Activated CD4-positive, alpha-beta T cell treated with anti-CD3 and anti-CD28 coated beads, Interleukin-2, amount 10 ng/mL, durations not matched to agents 7 days and 5 days (primary cell): ENCODE measurements at places on chromosomes 4 and X. TPM values are rescaled to one million over a fixed set of nuclear protein-coding genes. Genes with fewer than 3 reads are reported as not detected.

EFNB1 gene
- 4.6 TPM for total RNA-seq

ALAS2 gene
- total RNA-seq = not detected

ZCCHC12 gene
- total RNA-seq = not detected

CCNB3 gene
- 0.73 TPM for total RNA-seq

CPEB2 gene
- 20.3 TPM for total RNA-seq

ADH1B gene
- not detected for total RNA-seq

C1QTNF7 gene
- total RNA-seq = not detected

GRCh38 chr4:141705747-141706377, 69.5 kb downstream of the IL15 start:
- H3K27me3 ChIP-seq = no peaks in the 10 kb centered on the region
- H3K36me3 ChIP-seq = no peaks in the 10 kb centered on the region
- H3K27ac ChIP-seq = no peak overlapping the region
- no peak overlapping the region for H3K4me3 ChIP-seq

- no peaks in the 10 kb centered on the region for H3K4me1 ChIP-seq
- DNase-seq = no peak
- no peaks in the 10 kb centered on the region for H3K27me3 ChIP-seq
- H3K27ac ChIP-seq = no peak overlapping the region
- no peak overlapping the region for H3K4me3 ChIP-seq
These were observed 202.9 kb upstream of the BOD1L1 start for GRCh38 chr4:13830449-13830848.

DNA sequence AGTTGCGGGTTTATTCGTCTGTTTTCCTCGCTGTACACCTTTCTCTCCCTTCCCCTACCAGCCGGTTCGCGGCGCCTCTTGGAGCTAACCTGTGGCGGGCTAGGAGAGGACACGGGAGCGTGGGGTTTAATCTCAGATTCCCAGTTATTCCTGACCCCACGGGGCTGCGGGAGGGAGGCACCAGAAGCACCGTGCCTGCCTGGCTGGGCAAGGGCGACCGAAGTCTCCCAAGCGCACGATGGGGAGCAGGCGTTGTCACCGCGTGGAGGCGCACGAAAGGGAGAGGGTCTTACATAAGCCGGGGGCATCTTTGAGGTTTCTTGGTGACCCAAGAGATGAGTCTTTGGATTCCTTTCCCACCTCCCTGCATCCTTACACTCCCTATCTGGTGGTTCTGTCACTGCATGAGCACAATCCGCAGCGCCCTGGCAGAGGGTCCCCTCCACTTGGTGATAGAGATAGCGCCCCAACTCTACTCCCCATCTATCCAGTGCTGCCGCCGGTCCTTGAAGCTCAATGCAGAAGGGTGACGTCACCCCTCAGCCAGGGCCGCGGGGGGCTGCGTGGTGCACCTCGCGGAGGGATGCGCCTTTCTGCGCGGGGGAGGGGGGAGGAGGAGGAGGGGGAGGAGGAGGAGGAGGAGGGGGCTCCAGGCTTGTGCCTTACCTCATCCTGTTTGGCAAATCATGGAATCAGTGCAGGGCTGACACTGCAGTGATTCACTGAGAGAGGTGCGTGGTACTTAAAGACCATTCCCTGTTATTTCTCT, 793 bp downstream of the TSPAN7 start:
- peaks cover 25% of the 10 kb centered on the region for H3K27me3 ChIP-seq
- no peak overlapping the region for H3K27ac ChIP-seq
- peak overlapping the region; percentile 66 for H3K4me3 ChIP-seq
- H3K36me3 ChIP-seq = no peaks in the 10 kb centered on the region
- DNase-seq = no peak

GRCh38 chrX:40153345-40154249, 55.8 kb upstream of the BCOR start:
- peak overlapping the region; percentile 69 for H3K4me3 ChIP-seq
- no peaks in the 10 kb centered on the region for H3K36me3 ChIP-seq
- peak; percentile 54 for DNase-seq
- H3K27me3 ChIP-seq = no peaks in the 10 kb centered on the region

DNA sequence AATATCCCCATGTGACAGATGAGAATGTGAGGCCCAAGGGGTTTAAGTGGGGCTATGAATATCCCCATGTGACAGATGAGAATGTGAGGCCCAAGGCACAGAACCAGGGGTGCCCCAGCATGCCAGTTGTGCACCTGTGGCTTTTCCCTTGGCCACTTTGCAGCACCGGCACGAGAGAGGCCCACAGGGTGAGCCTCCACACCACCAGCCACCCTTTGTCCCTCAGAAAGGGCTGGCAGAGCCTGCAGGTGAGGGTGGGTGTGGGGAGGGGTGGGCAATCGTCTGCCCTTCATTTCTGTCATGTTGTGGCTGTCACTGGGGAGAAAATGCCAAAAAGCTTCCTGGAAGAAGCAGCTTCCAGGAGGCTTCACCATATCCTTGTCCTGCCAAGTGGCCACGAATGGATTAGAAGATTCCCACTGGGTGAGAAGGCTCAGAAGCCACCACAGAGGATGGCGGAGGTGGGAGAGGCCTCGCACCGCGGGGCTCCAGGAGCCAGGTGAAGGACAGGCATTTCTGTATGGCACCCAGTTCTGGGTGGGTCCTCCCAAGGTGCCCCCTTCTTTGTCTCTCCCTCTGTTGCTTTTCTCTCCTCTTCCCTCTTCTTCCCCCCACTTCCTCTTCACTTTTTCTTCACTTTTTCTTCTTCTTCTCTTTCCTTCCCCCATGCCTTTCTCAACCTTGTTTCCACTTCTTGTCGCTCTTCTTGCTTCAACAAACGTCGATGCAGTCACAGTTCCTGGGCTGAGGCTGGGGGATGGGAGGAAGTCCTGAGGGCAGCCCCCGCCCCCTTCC, 469 bp upstream of the GPR78 start:
- H3K4me1 ChIP-seq = no peaks in the 10 kb centered on the region
- no peak overlapping the region for H3K4me3 ChIP-seq
- no peak overlapping the region for H3K27ac ChIP-seq

DNA sequence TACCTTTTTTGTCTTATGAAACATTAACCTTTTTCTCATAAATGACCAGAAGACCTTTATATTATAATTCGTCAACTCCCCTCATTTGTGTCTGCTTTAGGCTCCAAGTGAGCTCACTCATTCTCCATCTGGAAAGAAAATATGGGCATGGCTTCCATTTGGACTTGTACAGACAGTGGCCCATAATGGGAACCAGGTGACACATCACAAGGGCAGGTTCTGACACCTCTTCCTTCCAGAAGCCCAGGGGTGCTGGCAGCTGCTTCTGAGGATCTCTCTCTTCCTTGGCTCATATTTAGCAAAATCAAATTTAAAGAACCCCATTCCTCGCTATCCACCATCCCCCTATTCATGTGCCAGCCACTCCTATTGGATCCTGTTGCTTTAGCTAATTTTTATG, 69.6 kb downstream of the CD38 start:
- no peak for DNase-seq
- H3K36me3 ChIP-seq = peaks cover 39% of the 10 kb centered on the region
- peaks cover 4% of the 10 kb centered on the region for H3K4me1 ChIP-seq
- H3K4me3 ChIP-seq = no peak overlapping the region
- no peaks in the 10 kb centered on the region for H3K27me3 ChIP-seq
- H3K27ac ChIP-seq = no peak overlapping the region

GRCh38 chr4:107376293-107376692, 340.2 kb upstream of the DKK2 start:
- H3K27me3 ChIP-seq = no peaks in the 10 kb centered on the region
- H3K4me1 ChIP-seq = no peaks in the 10 kb centered on the region
- no peak overlapping the region for H3K4me3 ChIP-seq
- no peaks in the 10 kb centered on the region for H3K36me3 ChIP-seq

- DNase-seq = no peak
- H3K4me1 ChIP-seq = no peaks in the 10 kb centered on the region
- H3K4me3 ChIP-seq = no peak overlapping the region
- H3K27me3 ChIP-seq = no peaks in the 10 kb centered on the region
- no peak overlapping the region for H3K27ac ChIP-seq
These were observed 15.5 kb downstream of the FRMPD4 start for GRCh38 chrX:12153741-12154140.

DNA sequence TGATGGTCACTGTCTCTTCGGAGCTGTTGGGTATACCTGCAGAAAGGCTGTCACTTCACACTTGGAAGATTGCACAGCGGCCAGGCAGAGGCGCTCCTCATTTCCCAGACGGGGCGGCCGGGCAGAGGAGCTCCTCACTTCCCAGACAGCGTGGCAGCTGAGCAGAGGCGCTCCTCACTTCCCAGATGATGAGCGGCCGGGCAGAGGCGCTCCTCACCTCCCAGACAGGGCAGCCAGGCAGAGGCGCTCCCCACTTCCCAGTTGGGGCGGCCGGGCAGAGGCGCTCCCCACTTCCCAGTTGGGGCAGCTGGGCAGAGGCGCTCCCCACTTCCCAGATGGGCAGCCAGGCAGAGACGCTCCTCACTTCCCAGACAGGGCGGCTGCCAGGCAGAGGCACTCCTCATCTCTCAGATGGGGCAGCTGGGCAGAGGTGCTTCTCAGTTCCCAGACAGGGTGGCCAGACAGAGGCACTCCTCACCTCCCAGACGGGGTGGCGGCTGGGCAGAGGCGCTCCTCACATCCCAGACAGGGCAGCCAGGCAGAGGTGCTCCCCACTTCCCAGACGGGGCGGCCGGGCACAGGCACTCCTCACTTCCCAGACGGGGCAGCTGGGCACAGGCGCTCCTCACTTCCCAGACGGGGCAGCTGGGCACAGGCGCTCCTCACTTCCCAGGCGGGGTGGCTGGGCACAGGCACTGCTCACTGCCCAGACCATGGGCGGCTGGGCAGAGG, 18.8 kb downstream of the PABPC1L2B start:
- no peaks in the 10 kb centered on the region for H3K4me1 ChIP-seq
- H3K36me3 ChIP-seq = no peaks in the 10 kb centered on the region
- no peak overlapping the region for H3K4me3 ChIP-seq
- H3K27ac ChIP-seq = no peak overlapping the region
- H3K27me3 ChIP-seq = no peaks in the 10 kb centered on the region

DNA sequence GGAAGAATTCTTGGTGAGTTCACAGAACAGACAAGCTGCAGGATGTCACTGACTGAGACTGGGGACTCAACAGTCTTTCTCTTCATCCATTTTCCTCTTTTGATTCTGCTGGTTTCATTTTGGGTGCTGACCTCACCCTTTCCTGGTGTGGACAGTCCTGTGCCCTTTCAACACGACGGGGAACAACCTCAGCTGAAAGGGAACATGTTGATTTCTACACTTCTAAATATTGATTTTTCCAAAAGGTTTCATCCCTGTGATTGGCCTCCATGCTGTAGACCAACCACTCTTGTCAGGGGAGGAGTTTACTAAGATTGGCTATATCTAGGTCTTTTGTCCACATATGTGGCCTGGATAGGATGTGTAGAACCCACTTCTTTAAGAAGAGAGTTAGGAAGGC, 91.8 kb downstream of the SLC4A4 start:
- no peaks in the 10 kb centered on the region for H3K4me1 ChIP-seq
- peaks cover 2% of the 10 kb centered on the region for H3K27me3 ChIP-seq
- no peaks in the 10 kb centered on the region for H3K36me3 ChIP-seq
- H3K27ac ChIP-seq = no peak overlapping the region
- H3K4me3 ChIP-seq = no peak overlapping the region

GRCh38 chrX:41110801-41111625, 25.8 kb downstream of the USP9X start:
- H3K4me3 ChIP-seq = no peak overlapping the region
- no peak overlapping the region for H3K27ac ChIP-seq
- H3K4me1 ChIP-seq = peaks cover 60% of the 10 kb centered on the region
- peaks cover 12% of the 10 kb centered on the region for H3K36me3 ChIP-seq
- H3K27me3 ChIP-seq = no peaks in the 10 kb centered on the region

DNA sequence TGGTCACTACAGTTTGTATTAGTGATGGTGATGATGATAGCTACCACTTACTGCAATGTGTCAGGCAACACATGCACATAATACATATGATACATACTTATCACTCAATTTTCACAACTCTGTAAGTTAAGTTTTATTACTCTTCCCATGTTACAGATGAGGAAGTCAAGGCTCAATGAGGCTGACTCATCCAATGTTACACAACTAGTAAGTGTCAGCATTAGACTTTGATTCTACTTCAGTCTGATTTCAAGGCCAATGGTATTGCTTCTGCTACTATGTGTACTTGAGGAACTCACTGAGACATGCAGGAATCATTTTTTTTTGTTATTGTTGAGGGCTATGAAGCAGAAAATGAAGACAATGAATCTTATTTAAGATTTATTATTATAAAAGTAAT, 96.4 kb upstream of the TRPC5OS start:
- H3K4me1 ChIP-seq = no peaks in the 10 kb centered on the region
- DNase-seq = no peak
- no peak overlapping the region for H3K4me3 ChIP-seq
- H3K27me3 ChIP-seq = no peaks in the 10 kb centered on the region

DNA sequence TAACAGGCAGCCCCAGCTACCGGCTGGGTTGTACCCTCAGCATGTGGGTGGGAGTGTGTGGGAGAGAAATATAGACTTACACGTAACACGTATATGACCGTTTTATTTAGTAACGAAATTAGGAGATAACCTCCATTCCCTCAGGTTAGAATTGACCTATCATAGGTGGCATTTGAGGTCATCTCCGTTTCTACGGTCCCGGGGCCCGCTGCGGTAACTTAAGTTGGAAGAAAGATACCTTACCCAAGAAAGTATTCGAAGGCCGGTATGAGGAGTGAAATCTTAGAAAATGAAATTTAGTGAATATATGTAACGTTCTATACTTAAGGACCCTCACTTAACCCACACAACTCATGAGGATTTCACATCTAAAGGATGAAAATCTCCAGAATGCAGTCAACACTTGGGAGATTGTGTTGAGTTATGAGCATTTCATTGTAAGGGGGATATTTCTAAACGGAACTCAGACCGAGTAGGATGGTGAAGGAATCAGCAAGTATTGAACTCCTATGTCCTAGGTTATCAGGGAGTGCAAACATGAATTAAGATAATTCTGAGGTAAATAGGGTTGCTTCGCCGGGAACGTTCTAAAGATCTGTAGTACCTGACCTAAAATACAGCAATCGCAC, 891 bp downstream of the CISD2 start:
- H3K36me3 ChIP-seq = peaks cover 46% of the 10 kb centered on the region
- peak overlapping the region; percentile 96 for H3K4me3 ChIP-seq
- peaks cover 59% of the 10 kb centered on the region for H3K4me1 ChIP-seq
- no peaks in the 10 kb centered on the region for H3K27me3 ChIP-seq
- peak overlapping the region; percentile 100 for H3K27ac ChIP-seq
